Central memory CD4-positive, alpha-beta T cell (primary cell): ENCODE measurements at places on chromosomes 7 and 10.

- DNase-seq, result no peak
Measured at GRCh38 chr10:76883596-76883995, 754.0 kb downstream of the KCNMA1 start.

DNA sequence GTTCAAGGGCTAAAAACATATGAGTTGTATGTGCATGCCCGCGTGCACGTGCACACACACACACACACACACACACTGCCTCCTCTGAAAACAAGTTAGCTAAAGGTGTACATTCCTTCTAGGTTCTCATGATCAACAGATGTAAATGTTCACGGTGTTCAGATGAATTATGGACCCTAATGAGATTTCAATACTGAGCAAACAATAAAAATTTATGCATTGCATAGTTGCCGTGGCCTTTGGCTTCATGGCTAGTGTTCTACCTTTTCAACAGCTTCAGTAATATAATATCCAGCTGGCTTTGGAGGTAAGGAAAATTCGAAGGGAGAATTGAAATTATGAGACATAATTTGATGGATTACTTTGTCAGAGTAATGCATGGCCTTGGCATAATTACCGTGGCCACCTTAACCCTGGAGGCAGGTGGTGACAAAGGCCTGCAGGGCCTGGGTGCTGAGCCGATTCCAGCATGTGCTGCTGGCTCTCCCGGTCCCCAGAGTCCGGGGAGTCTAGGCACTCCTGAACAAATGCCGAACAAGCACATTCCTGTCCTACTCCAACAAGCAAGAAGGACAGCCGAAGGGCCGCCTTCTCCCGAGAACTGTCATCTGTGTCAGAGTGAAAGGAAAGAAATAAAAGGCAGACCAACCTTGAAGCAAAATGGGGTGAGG lies 166.6 kb upstream of the TCF7L2 start:
- no peak for DNase-seq

GRCh38 chr7:157461573-157462418 lies 125.0 kb downstream of the DNAJB6 start:
- no peak for DNase-seq

DNA sequence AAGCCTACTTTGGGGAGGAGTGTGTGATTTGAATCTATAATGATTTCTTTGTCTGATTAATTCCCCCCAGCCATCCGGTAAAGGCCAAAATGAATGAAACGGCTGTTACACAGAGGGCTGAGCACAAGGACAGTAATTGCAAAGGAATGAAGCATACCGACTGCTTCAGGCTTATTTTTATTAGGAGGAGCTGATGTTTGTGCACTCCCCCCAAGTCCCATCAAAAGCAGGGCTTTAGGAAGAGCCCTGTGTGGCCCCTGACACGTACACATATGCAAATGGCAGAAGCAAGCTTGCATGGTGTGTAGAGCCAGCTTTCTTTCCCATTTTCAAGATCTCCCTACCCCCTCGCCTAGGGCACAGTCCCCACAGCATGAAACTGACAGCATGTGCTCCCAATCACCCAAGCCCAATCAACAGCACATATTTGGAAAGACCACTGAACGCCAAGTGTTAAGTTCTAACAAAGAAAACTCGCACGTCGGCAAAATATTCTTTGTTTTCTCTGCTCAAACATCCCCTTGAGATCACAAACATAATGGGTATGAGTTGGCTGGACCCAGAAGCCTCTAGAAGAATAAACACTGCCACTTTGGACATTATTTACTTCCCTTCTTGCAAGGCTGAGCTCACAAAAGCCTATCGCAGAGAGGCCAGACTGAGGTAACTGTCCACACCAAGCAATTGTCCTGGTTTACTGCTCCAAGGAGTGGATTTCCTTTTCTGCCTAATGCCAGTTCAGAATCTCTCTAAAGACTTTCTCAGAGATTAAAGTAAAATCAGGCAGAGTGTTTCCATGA lies 143.0 kb downstream of the CUBN start:
- no peak for DNase-seq

- no peak for DNase-seq
Measured at GRCh38 chr10:97383159-97383558, 18.0 kb downstream of the RRP12 start.
